Brain pericyte (primary cell): ENCODE measurements at places on chromosomes 16 and 17.

DNA sequence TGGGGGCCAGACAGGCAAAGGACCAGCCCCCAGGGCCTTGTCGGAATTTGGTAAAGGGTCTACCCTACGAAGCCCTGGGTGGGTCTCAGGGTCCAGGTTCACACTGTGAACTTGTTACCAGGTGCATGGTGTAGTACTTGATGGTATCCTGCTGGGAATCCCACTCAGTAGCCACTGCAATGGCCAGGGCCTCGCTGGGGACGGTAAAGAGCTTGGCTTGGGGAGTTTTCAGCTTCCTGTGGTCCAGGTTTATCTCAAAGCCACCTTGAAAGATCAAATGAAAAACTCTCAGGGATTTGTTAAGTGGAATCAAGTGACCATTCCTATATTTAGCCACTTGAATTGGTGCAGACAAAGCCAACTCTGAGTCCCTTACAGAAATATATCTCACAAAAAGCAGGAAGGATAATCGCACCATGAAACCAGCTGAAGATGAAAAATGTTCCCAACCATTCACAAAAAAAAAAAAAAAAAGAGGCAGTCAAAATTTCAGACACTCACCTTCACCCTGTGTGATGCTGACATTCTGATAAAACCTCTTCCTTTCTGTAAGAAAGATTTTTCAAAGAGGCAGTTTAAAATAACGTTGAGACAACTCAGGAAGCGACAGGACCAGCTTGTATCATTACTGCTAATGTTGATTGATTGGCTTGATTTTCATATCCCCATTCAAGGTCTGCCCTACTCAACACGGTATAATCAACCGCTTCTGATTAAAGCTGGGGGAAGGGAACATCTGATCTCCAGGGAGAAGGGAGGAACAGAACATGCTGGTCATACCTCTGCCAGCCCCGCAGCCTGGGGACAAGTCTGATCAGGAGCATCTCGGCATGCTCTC, 10.6 kb downstream of the ATPAF2 start:
- DNase-seq: no peak

DNA sequence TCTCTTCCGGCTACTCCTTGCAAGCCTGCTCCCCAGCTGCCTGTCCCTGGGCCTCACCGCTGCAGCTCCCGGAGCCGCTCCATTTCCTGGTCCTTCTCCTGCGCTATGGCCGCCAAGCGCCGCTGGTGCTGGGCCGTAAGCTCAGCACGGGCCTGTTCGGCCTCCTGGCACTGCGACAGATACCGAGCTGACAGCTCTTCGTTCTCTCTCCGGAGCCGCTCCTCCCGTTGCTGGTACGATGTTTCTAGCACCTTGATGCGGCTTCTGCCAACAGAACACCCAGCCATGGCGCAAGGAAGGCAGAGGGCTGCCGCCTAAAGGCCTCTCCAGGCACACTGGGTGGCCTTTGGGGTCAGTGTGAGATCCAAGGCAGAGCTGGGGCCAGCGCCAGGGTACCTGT, 14.9 kb upstream of the MRPL38 start:
- no peak for DNase-seq

DNA sequence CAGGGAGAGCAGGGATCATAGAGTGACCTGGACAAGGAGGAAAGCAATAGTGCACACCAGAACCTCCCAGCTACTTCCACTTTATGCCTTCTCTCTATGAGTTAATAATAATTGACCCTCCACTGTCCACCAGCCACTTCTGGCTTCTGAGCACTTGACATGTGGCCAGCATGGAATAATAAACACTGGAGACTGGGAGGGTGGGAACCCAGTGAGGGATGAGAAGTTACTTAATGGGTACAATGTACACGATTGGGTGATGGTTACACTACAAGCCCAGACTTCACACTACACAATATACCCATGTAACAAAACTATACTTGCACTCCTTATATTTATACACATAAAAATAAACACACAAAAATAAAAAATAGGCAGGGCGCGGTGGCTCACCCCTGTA, 11.4 kb downstream of the CDC42EP4 start:
- no peak for DNase-seq

DNA sequence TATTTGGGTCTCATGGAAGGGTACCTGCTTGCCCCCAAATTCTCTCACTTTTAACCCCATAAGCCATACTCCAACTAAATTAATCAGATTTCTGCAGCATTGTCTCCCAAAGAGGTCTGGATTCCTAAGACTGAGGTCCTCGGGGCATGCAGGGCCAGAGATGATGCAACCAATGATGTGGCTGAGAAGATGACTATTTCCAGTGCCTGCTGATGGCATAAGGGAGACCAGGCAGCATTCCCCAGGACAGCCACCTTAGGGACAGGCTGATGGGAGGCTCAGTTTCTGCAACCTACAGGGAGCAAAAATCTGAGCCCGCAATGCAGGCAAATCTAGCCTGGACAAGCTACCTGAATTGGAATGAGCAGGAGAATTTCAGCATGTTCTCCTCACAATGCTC, 76.8 kb upstream of the ASIC2 start:
- no peak for DNase-seq

DNA sequence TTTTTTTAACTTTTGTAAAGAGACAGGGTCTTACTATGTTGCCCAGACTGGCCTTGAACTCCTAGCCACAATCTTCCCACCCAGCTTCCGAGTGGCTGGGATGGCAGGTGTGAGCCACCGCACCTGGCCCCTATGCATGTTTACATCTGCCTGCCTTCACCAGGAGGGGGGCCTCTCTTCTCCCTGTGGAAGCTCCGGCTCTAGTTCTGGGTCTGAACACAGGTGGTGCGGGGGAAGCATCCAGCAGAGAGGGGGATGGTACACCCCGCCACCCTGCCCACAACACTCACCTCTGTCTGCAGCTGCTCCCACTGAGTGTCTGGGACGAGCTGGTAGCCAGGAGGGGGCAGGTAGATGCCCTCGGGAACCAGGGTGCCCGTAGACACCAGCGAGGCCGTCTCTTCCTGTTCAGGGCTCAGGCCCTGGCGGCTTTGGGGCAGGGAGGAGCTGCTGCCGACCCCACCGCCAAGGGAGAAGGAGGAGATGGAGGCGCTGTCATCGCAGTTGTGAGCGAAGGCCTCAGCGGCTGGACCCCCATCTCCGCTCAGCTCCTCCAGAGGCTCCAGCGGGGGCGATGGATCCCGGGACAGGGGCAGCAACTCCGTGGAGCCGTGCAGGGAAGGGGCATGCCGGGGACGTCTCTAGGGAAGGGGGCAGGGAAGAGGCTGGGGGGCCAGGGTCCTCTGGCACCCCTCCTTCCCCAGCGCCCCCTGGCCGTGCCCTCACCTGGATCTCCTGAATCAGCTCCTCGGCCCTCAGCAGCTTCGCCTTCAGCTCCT, 10.9 kb downstream of the RABEP2 start:
- no peak for DNase-seq
